ENCODE measurements at places on chromosomes 1 and 21. TPM values are rescaled to one million over a fixed set of nuclear protein-coding genes. Genes with fewer than 3 reads are reported as not detected.

SH3D21 gene
- total RNA-seq: 1.5 TPM

ZNF326 gene
- total RNA-seq: 54.2 TPM

DDAH1 gene
- total RNA-seq: 0.21 TPM

SLAMF6 gene
- total RNA-seq: 8.2 TPM

MFSD2A gene
- 8.4 TPM for total RNA-seq

CELA3B gene
- total RNA-seq: not detected

TMCC2 gene
- total RNA-seq: 4.3 TPM

PSMB2 gene
- 17.2 TPM for total RNA-seq

TNFSF4 gene
- 14.3 TPM for total RNA-seq

TTC22 gene
- 1.9 TPM for total RNA-seq

NOS1AP gene
- total RNA-seq: under 0.01 TPM

LAX1 gene
- 11.9 TPM for total RNA-seq

CR1 gene
- total RNA-seq: 29.1 TPM

CLEC20A gene
- 0.21 TPM for total RNA-seq

SPRR1B gene
- total RNA-seq: not detected

LCE2B gene
- total RNA-seq: not detected

Data from mononuclear cell (primary cell).